ENCODE measurements at places on chromosomes 3 and 15.

DNA sequence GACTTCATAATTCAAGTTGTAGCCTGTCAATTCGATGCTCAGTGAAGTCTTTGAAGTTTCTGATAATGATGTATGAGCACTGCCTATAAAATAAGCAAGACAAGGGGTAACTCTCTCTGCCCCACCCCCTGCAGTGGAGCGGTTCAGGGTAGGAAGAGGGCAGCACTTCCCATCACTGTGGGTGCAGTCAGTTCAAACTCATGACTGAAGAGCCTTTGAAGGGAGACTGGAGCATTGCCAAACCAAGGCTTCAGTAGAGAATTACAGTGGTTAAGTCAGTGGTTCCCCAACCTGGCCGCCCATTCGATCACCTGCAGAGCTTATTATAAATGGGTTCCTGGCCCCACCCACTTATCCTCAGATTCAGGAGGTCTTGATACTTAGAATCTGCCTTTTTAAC lies 190.6 kb downstream of the SHQ1 start:
- no peak for DNase-seq

- DNase-seq = peak; percentile 34
These were observed 19.2 kb upstream of the CORO2B start for GRCh38 chr15:68559345-68560310.

GRCh38 chr3:49703443-49703927 lies 14.1 kb downstream of the RNF123 start:
- no peak for DNase-seq

GRCh38 chr15:63243776-63244175 lies 33.6 kb upstream of the APH1B start:
- DNase-seq = no peak

Measured in SK-N-MC (cell line).